ENCODE measurements at places on chromosomes 7 and 10. TPM values are rescaled to one million over a fixed set of nuclear protein-coding genes. Genes with fewer than 3 reads are reported as not detected.

R3HCC1L gene
- total RNA-seq, result 17.4 TPM

INHBA gene
- total RNA-seq, result 5.5 TPM

GRCh38 chr10:125415006-125415633 lies 254.8 kb upstream of the CTBP2 start:
- DNase-seq, result peak; percentile 19

- DNase-seq, result no peak
Observed at GRCh38 chr10:131448171-131448570, 136.7 kb upstream of the TCERG1L start.

DNA sequence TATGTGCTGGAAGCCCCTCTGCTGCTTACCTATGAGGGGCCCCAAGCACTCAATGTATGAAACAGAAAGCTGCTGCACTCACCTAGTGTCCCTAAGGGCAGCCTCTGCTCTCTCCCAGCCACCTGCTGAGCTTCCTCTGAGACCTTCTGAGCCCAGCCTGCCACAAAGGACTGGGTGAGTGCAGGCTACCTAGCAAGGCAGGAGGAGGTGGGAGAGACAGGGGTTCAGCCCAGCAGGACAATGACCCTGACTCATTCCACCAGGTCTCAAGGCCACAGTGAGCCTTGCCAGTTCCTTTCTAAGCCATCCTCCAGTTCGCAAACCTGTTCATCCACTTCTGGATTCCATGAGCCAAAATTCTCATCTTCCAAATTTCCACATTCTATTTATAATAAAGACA lies 16.3 kb downstream of the VOPP1 start:
- no peak for DNase-seq

AKR1C8 gene
- not detected for total RNA-seq

DNA sequence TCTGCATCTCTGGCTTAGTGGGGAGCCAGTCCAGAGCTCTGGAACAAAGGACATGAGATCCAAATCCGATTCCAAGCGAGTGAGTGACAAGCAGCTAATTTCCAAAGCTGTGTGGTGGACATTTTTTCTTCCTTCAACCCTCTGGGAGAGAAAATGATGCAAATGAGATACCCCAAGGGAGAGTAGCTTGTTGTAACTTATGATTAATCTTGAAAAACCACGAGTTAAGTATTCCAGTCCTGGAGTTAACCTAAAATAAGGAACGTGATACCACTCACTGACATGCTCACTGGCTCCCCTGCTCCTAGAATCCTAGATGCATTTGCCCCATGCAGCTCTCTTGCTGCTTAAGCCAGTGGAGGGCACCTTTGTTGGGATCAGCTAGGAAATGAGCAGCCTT lies 116.0 kb upstream of the HABP2 start:
- DNase-seq, result no peak

OPN4 gene
- total RNA-seq, result not detected

PRKAR1B gene
- 28.4 TPM for total RNA-seq

GRCh38 chr7:20200361-20200760 lies 16.8 kb downstream of the MACC1 start:
- DNase-seq, result no peak

HTR7 gene
- total RNA-seq, result 0.41 TPM

DNA sequence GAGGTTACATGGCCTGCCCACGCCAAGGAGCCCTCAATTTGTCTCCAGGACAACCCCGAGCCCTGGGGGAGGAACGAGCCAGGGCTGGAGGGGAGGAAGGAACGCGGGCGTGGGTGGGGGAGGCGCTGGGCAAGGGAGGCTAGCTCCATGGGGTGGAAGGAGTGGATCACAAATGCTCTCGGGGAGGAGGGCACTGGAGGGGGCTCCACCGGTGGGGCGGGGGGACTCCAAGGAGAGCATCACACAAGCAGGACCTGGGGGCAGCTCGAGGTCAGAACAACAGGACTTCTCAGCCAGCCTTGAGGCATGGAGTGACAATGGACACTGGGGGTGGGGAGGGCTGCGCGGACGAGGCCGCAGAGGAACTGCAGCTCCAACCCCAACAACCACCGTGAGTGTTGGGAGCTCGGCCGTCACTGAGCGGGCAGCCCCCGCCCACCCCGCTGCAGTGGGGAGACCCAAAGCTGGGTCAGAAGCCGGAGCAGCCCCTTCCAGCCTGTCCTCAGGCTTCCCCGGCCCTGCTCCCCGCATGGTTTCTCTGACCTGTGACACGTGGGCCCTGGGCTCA lies 41.1 kb downstream of the STK32C start:
- DNase-seq, result no peak

DNA sequence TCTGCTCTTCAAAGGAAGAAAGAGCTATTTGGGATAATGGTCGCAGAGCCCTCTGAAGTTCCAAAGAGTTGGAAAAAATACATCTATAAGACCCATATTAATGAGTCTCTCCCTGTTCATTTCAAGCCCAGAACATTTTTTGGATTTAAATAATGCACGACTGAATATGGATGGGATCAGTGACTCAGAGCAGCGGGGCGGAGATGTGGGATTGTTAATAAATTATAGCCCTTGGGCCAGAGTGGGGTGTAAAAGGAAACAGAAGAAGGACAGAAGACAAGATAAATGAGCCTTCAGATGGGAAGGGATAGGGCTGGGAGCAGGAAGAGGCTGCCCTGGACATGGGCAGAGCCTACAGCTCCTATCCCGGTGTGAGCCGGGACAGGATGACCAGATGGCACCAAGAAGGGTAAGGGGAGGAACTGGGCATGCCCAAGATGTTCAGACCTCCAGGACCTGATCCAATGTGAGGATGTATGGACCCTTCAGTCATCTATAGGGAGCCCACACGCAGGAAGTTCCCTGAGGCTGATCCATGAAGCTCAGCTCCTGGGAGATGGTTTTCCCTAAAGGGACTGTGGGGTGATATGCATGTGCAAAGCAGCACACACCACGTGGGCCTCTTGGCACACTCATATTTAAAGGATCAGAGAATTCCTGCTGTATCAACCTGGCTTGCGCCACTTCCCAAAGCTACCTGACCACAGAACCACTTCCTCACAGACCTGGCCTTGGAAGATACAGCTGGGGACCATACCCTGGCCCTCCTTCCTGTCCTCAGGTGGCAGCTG lies 96.1 kb upstream of the PLXNA4 start:
- no peak for DNase-seq

ACHE gene
- 112 TPM for total RNA-seq

GRCh38 chr10:132589015-132589414 lies 51.4 kb downstream of the INPP5A start:
- DNase-seq, result no peak

DNA sequence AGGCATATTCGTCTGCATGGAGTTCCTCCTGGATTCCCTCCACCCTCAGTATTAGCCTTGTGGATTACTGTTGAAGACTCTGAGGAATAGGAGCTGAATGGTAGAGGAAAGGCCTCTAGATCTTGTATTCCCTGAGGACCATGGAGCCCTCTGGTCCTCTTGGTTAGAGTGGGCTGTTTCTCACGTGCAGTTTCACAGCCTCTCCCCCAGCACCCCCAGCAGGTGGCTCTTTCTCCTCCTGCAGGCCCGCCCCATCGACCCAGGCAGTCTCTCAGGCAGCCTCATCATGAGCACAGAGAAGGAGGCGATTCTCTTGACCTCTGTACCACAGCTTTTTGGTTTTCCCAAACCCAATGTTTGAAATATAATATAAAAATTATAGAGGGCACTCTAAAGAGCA lies 102.0 kb downstream of the WNT2 start:
- no peak for DNase-seq

- DNase-seq, result no peak
Observed at GRCh38 chr10:35015843-35016408, 74.2 kb downstream of the CUL2 start.

IDE gene
- total RNA-seq, result 23.9 TPM

RET gene
- total RNA-seq, result 12.0 TPM

- DNase-seq, result peak; percentile 85
Observed at GRCh38 chr10:13938950-13939349, 352.2 kb downstream of the PRPF18 start.

DNA sequence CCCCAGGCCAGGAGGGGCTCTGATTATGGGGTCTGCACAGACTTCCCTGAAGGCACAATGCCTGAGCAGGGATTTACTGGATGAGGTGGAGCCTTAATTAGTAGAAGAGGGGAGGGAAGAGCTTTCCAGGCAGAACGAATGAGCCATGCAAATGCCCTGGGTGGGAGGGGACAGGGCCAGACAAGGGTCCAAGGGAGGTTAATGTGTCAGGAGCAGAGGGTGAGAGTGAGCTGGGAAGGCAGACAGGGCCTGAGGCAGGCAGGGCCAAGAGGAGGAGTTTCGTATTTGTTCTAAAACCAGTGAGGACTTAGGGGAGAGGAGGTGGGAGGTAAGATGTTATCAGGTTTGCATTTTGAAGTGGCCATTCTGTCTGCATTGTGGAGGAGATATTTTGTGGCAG lies 65.3 kb downstream of the NPY start:
- DNase-seq, result no peak

FZD1 gene
- 30.2 TPM for total RNA-seq

- peak; percentile 93 for DNase-seq
Observed at GRCh38 chr10:60964257-60965235, 20.6 kb upstream of the RHOBTB1 start.

- peak; percentile 7 for DNase-seq
Observed at GRCh38 chr10:126854726-126855495, 50.3 kb upstream of the DOCK1 start.

DNA sequence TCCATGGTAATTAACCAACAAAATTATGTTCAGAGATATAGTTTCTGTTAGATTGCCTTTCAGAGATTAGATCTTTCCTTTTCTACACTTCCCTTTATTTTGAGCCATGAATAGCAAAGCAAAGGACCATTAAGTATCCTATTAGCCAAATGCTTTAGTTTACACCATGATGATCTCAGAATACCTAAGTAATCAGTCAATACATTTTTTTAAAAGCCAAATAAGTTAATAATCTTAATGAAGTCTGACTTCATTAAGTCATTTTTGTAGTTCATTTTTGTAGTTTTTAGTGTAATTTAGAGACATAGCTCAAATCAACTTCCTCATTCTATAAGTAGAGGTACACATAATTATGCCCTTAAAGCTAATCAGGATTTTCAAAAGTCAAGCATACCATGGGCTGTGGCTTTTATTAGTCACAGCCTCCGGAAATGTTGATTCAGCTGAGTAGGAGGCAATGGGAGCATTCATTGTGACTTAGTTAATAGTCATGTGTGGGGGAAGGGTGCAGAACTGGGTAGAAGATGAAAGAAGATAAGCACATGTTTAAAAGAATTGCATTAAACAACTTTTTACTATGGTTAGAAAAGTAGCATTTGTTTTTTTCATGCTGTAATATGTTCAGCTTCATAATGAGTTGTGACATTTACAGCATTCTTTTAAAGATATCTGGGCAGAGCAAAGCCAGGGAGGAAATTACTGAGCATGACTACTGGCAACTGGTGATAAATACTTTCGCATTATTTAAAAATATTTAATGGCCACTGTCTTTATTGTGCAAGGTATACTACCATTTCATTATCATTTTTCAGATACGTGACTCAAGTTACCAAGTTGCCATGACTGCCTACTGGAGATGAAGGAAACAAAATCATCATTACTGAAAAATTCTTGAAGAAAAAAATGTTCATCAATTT lies 57.3 kb upstream of the CCDC71L start:
- DNase-seq, result peak; percentile 8

GRCh38 chr7:46969303-46970130 lies 612.4 kb downstream of the TNS3 start:
- DNase-seq, result no peak

- DNase-seq, result no peak
Observed at GRCh38 chr10:87841186-87841585, 22.1 kb downstream of the KLLN start.

GRCh38 chr7:105521717-105522463 lies at the start of gene PUS7:
TSS of gene PUS7 (minus strand) at chr7:105522271. CDS start at chr7:105508512, 13,759 bp downstream.
- DNase-seq, result peak; percentile 95

- DNase-seq, result no peak
Observed at GRCh38 chr7:50798126-50798525, 15.4 kb upstream of the GRB10 start.

DNA sequence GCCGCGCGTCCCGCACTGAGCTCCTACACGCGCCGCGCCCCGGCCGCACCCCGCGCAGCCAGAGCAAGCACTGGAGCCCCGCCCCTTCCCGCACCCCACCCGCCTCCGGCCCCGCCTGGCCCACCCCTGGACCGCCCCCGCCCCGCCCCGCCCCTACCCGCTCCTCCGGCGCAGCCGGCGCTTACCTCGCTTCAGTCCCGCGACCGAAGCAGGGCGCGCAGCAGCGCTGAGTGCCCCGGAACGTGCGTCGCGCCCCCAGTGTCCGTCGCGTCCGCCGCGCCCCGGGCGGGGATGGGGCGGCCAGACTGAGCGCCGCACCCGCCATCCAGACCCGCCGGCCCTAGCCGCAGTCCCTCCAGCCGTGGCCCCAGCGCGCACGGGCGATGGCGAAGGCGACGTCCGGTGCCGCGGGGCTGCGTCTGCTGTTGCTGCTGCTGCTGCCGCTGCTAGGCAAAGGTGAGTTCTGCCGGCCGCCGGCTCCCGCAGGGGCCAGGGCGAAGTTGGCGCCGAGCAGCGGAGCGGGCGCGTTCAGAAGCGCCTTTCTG lies at the start of gene RET:
Gene RET, plus strand, starts transcription at position 194 of the 545 bp plus-strand sequence. Its CDS starts 190 bp downstream, at position 384.
- peak; percentile 68 for DNase-seq

GRCh38 chr7:92436612-92437445 lies 10.5 kb upstream of the GATAD1 start:
- DNase-seq, result no peak

ASB4 gene
- 26.9 TPM for total RNA-seq

GPER1 gene
- 6.7 TPM for total RNA-seq

- peak; percentile 84 for DNase-seq
Observed at GRCh38 chr7:80699045-80699638, 60.7 kb downstream of the CD36 start.

- DNase-seq, result peak; percentile 91
Observed at GRCh38 chr10:80453842-80454512, at the start of gene TSPAN14. TSS of gene TSPAN14 (plus strand) at chr10:80454310. CDS start at chr10:80489234, 34,924 bp downstream.

DNA sequence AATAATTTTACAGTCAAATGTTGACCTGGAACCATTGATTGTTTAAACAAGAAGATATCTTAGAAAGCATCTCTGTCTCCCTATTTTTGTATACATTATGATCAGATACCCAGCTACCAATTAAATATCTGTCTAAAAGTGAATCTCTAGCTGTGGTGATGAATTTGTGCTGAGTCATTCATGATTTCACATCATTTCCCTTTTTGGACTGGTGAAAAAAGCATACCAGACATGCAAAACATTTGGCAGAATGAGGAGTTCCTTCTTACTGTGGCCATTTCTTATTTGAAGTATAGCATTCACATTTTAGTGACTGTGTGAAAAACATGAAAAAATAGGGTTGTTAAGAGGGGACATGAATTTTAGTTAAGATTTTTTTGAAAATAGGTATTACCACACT lies 98.0 kb upstream of the GATA3 start:
- DNase-seq, result no peak

- no peak for DNase-seq
Observed at GRCh38 chr10:63156236-63156635, 23.1 kb downstream of the NRBF2 start.

GRCh38 chr7:11709196-11709595 lies 122.8 kb downstream of the THSD7A start:
- no peak for DNase-seq

ZNF138 gene
- total RNA-seq, result 17.4 TPM

GRCh38 chr7:55325371-55325792 lies 39.8 kb upstream of the LANCL2 start:
- peak; percentile 83 for DNase-seq

DNA sequence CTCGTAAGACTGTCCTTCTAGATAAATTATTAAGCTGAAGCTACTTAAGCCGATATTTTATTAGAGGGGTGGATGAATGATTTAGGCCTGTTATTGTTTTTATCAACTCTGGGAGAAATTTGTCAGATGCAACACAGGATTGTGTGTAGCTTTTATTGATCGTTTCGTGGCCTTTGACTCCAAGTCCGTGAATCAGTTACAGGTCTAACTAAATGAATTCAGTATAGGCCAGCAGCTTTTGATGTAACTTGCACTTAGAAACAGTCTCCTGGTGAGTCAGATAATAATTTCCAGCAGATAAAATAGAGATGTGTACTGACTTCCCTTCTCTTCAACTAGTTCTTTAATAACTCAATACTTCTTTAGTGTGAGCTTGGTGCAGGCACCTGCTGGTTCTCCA lies 341.7 kb upstream of the SMIM30 start:
- no peak for DNase-seq

All from tongue (tissue), 3 donors.